ENCODE measurements at places on chromosomes 13 and 19.
A peak's percentile ranks its signal among the peaks of the same experiment; 100 is the strongest.

DNA sequence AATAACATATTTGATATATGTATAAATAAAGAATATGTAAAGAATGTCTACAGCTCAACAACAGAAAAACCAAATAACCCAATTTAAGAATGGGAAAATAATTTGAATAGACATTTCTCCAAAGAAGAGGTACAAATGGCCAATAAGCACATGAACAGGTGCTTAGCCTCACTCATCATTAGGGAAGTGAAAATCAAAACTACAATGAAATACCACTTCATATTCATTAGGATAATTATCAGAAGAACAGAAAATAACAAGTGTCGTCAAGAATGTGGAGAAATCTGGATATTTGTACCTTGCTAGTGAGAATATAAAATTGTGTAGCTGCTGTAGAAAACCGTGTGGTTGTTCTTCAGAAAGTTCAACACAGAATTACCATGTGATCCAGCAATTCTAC is 8.4 kb upstream of the SUPT20H start:
- DNase-seq: no peak

GRCh38 chr13:112861876-112862615 is 107.0 kb upstream of the MCF2L start:
- no peak for DNase-seq

GRCh38 chr13:83449668-83450395 is 432.4 kb downstream of the SLITRK1 start:
- DNase-seq: peak; percentile 80

GRCh38 chr19:9931629-9932028 is 4.7 kb downstream of the OLFM2 start:
- no peak for DNase-seq

GRCh38 chr19:13691569-13692435 is 72.5 kb upstream of the MRI1 start:
- DNase-seq: peak; percentile 6

DNA sequence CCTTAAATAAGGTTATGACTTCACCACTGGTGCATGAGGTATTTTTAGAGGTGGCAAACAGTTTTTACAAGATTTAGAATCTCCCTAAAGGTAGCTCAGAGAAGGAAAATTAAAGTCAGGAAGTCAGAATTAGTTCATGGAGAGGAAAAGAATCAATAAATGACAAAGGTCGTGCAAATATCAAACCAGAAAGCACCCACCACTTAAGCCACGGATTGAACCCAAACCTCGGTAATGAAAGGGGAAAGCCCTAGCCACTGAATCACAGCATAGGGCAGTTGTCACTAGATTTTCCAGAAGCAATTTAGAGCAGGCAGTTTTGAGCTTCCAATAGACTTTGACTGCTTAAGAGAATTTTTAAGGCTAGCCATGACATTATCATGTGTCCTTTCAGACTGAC is 1590.4 kb downstream of the SLITRK1 start:
- no peak for DNase-seq

DNA sequence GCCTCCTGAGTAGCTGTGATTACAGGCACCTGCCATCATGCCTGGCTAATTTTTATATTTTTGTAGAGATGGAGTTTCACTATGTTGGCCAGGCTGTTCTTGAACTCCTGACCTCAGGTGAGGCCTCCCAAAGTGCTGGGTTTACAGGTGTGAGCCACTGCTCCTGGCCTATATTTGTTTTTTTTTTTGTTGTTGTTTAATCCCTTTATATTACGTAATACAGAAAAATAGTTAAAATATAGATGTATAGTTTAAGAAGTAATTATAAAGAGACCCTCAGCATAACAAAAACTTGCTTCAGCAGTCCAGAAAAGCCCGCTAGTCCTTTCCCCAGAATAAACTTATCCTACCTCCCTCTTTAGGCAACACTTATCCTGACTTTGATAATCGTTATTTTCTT is 2.4 kb downstream of the ZNF383 start:
- DNase-seq: no peak

DNA sequence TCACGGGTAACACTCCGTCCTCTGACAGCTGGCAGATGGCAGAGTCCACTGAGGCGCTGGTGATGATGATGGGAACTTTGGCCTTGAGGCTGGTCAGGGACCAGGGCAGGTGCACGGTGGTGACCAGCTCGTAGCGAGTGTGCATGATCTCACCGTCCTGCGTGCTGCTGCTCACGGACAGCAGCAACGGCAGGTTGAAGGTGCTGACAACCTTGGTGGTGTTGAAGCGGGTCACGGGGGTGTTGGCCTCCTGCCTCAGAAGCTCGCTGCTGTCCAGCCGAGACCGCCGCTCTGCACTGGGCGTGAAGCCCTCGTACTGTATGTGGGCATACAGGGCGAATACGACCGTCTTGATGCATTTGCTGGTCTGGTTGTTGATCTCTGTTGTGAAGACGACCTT is 11.6 kb downstream of the ARRDC5 start:
- DNase-seq: no peak

- peak; percentile 20 for DNase-seq
Measured at GRCh38 chr13:32783067-32783466, 196.8 kb downstream of the PDS5B start.

DNA sequence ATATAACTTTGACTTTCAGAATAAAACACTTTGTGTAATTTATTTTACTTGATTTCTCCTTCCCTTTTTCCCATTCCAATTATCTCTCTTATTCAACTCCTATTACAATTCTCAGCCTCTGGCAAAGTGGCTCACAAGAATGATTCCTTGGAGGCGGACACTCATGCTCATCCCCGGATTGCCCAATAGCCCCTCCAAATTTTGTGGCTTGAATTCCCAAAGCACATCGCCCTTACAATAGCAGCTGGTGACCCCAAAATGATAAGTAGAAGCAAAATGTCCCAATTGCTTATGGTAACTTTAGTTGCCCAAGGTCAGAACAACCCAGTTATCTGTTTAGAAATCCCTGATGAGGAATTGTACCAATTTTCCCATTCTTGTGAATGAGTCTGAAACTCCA is 1523.5 kb upstream of the PRR20A start:
- no peak for DNase-seq

All from fibroblast of skin of back (primary cell).